D721Med (cell line): ENCODE measurements at places on chromosomes 4 and X.

DNA sequence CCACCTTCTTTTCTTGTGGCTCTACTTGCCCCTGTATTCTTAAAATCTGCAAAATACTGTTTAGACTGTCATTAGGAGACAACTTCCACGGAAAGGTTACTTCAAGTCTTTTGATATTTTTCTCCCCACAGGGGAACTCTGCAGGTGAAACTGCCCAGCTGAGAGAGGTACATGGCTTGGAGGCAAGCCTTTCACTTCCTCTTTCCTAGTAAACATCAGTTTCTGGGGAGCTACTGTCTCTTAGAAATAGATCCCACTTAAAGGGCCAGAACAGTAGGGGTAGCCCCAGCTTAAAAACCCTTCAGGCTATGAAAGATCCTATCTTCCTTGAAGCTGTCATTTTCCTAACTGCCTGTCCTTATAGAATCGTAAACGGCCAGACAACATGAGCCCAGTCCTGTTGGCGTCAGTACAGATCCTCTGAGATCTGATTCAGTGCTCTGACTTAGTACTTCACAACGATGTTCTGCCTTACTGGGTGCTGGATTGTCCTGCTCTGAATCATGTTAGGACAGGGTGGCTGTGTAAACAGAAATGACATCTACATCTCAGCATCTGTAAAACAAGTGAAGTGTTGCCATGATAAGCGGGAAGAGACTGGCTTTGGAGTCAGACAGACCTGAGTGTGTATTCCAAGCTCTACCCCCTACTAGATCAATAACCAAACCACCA, 102.1 kb downstream of the ITIH6 start:
- no peak for DNase-seq

- DNase-seq: peak; percentile 58
Observed at GRCh38 chr4:1557221-1557597, 126.9 kb downstream of the FAM53A start.

DNA sequence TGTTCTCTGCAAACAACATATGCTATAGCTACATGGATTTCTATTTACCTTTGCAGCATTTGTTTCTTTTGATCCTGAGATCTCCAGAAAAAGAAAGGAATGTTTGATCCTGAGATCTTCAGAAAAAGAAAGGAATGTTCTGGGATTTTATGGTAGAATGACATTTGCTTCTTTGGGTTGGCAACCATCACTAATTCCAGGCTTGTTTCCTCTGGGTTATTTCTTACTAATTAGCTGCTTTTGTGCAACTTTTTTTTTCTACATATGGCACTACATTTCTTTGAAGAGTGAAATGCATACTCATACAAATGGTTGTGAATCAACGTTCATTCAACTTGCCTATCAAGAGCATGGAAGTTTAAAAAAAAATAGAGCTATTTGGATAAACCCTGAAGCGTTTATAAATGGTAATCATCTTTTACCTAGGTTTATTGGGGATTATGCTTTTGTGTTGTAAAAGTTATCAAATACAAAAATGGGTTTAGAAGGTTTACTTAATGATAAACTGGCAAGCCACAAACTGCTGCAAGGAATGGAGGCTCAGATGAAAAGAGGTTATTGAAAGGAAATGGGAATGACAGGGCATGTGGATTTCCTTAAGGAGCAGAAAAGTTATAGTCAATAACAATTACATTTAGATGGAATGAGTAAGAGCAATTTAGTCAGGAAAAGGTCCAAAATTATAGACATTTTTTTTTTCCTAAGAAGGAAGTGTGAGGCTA, 95.6 kb upstream of the PCDH18 start:
- no peak for DNase-seq

DNA sequence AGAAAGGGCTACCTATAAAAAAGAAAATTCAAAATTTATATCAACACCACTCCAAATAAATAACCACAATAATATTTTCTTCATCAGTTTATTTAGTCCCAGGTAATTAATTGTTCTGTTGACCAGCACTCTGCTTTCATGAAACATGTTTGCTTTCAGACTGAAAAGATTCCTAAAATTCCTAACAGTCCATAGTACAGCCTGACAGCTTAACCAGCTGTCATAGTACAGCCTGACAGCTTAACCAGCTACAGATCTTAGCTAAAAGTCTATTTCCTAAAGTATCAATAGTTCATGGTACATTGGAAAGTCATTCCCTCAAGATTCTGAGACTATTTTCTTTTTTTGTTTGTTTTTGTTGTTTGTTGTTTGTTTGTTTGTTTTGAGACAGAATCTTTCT, 144.1 kb upstream of the DDX53 start:
- DNase-seq: no peak

DNA sequence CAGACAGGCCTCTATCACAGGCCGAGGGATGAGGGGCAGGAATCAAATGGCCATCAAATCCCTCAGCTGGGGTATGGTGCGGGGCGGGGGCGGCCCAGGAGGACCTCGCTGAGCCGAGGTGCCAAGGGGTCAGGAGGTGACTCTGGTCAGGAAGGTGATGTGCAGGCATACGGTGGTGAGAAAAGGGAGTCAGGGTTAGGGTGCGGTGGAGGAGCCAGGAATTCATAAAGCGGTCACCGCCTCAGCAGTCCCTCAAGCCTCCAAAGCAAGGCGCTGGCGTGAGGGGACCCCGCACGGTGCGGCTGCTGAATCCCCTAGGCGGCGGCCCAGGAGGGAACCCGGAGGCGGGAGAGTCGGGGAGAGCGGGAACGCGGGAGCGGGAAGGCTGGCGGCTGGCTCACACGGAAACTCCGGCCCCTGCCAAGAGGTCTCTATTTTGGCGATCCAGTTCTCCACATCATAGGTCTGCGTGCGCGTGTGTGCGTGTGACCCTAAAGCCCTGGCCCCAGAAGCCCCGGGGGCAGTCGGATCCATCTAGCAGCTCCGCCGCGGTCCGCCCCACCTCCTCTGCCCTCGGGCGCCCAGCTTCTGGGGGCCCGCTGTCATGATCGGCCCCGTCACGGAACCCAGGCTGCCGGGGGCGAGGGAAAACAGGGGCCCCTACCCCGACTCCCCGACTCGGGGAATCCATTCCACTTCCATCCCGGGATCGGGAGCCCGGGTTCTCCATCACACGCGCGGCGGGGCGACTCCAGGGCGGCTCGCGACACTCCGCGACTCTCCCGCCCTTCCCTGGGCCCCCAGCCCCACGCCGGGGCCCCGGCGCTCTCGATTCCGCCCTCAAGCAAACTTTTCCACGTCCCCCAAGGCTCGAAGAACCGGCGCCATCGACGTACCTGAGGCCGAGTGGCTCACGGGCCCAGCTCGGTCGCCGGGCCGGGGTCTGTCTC, 593 bp downstream of the ELF4 start:
- DNase-seq: no peak

GRCh38 chr4:99649778-99650177, 7.8 kb downstream of the C4orf54 start:
- DNase-seq: no peak

- no peak for DNase-seq
Observed at GRCh38 chrX:45622042-45622423, 421.4 kb upstream of the DIPK2B start.

DNA sequence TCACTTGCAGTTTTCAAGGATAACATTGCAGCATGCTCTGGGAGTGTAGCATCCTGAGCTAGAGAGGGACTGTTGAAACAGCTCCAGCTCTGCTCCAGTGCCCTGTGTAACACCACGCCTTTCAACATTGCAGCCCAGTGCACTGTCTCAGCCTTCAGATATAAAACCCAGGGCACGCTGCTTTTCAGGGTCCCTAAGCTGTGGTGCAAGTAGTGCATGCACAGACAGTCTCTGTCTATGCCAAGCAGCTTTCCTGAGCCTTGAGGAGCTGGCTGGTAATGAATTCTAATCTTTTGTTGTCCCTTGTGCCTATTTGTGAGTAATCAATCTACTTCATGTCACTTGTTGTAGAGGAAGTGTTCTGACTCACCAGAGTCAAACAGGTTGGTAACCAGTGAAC, 897.0 kb downstream of the ARAP2 start:
- no peak for DNase-seq

DNA sequence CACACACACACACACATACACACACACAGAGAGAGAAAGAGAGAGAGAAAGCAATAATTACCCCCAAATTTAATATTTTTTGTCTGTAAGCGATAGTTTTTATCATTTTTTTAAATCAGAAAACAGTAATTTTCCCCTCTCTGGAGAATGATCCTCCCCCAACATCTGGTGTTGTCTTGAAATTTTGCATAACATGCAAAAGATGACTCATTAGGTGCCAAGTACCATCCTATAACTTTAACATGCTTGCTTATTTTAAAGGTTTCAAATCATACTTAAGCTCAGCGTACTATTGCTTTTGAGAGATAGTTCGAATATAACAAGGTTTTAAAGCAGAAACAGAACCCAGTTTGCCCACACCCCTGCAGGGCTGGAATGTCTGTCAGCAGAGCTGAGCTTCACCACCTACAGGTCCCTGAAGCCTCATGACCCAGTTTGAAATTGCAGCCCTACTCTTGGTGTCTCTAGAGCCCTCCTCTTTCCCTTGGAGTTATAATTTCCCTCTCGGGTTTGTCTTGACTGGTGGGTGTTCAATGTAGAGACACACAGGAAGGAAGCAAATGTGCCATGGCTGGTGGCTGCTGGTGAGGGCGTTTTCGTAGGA, 175.0 kb upstream of the HS3ST1 start:
- DNase-seq: no peak

DNA sequence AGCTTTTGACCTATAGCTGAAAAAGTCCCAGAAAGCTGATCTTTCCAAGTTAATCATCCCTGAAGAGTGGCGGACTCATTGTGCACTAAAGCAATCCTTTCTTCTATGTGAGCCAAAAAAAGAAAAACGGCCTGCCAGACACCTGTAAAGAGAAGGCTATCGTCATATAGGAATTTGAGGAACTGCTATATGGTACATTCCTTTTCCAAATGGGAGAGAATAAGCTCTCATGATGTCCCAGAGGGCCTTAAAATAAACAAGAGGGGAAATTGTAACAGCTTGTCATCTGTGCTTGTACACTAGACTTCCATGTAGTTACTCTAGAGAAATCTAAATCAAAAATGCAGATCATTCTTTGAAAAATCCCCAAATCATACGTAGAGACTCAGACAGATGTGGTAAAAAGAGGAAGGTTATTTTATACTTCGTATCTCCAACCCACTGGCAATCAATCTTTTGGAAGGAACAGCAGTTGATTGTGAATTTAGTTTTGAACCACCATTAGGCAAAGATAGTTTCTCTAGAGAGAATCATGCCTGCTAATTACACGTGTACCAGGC, 26.1 kb downstream of the GPR174 start:
- no peak for DNase-seq

DNA sequence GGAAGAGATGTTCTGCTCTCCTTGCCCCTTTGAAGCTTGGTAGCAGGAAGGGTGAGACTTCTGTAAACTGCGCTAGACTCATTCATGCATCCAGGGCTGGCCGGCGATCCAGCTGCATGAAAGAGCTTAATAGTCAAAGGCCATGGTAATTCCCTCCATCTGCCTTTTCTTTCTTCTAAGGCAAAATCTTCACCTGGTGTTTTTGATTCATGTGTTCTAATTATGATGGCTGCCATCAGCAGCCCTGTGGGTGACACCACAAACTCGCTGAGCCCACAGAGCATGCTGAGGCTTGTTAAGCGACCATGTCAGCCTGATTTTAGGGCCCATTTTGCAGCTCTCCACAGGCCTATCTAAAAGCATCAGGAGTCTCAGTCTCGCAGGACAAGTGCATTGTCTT, 450.1 kb upstream of the TENM3 start:
- no peak for DNase-seq

GRCh38 chr4:87851332-87851731, 18.6 kb downstream of the MEPE start:
- no peak for DNase-seq

GRCh38 chr4:158873795-158874401, 105.1 kb downstream of the FNIP2 start:
- DNase-seq: no peak

- peak; percentile 36 for DNase-seq
Observed at GRCh38 chr4:42397635-42398170, 415 bp downstream of the SHISA3 start.

DNA sequence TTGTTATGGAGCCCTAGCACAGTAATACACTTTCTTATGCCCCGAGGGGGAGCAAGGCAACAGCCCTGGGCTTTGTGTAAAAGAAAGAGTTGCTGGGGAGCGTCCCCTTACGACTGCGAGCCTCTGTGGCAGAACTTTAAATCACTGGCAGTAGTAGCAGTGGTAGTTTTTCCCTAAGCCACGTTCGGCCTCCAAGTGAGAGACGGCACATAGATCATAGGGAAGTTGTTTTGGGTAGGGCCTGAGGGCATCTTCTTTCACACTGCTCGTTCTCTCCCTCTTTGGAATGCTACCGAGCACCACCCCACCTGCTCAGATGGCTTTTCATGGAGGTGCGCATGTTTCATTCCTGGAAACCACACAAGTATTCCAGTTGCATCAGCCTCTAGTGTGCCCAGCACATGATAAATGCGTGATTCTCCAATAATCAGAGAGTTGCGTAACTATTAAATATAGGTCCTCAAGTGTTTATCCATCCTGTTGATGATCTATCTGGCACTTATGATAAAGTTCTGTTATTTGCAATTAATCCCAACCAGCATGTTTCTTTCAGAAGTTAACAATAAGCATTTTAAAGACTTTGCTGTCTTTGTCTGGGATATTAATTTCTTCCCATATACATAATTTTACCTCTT, 7.0 kb upstream of the SYNPO2 start:
- DNase-seq: no peak

- no peak for DNase-seq
Observed at GRCh38 chr4:37157476-37158167, 86.9 kb upstream of the NWD2 start.

DNA sequence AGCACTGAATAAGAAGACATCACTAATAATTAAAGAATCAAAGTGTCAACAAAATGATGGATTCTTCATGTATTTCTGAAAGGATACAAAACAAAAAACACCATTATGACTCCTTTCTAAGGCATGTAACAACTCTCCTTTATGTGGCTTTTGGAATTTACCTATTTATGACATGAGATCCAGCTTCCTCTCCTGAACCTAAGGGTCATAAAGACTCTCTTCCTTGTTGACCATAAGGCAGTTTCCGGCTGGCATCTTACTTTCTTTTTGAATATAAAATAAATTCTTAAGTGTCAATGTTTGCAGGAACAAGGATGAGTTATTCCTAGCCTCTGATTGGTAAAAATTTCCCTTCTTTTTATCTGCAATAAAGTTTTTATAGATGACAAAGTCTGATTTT, 111.1 kb upstream of the GRPR start:
- no peak for DNase-seq

DNA sequence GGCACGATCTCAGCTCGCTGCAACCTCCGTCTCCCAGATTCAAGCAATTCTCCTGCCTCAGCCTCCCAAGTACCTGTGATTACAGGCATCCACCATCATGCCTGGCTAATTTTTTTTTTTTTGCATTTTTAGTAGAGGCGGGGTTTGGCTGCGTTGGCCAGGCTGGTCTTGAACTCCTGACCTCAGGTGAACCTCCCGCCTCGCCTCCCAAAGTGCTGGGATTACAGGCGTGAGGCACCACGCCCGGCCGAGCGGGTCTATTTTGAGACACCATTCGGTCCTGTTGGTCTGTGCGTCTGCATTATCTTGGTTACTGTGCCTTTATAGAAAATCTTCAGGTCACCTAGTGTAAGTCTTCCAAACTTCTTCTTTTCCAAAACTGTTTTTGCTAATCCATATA, 21.7 kb upstream of the RGS12 start:
- no peak for DNase-seq

- DNase-seq: no peak
Observed at GRCh38 chr4:21692241-21692640, 256.3 kb downstream of the KCNIP4 start.
